ENCODE measurements at places on chromosomes 4 and X.

- no peak for DNase-seq
Observed at GRCh38 chr4:61336916-61337315, 136.8 kb downstream of the ADGRL3 start.

DNA sequence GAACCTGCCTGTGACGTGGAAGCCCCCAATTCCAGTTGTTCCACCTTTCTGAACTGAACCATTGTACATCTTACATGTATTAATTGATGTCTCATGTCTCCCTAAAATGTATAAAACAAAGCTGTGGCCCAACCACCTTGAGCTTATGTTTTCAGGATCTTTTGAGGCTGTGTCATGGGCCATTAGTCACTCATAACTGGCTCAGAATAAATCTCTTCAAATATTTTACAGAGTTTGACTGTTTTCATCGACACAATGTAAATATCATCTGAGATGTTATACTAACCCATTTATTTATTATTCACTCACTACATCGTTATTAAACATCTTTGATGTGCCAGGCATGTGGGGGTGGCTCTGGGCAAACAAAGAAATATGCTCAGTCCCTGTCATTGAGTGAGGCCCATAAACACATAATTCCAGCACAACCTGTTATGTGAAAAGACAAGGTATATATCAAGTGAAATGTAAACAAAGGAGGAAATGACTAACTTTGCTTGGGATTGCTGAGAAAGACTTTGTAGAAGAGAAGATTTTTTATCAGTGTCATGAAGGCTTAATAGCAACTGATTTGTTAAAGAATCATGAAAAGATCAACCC lies 34.5 kb upstream of the PPM1K start:
- no peak for DNase-seq

DNA sequence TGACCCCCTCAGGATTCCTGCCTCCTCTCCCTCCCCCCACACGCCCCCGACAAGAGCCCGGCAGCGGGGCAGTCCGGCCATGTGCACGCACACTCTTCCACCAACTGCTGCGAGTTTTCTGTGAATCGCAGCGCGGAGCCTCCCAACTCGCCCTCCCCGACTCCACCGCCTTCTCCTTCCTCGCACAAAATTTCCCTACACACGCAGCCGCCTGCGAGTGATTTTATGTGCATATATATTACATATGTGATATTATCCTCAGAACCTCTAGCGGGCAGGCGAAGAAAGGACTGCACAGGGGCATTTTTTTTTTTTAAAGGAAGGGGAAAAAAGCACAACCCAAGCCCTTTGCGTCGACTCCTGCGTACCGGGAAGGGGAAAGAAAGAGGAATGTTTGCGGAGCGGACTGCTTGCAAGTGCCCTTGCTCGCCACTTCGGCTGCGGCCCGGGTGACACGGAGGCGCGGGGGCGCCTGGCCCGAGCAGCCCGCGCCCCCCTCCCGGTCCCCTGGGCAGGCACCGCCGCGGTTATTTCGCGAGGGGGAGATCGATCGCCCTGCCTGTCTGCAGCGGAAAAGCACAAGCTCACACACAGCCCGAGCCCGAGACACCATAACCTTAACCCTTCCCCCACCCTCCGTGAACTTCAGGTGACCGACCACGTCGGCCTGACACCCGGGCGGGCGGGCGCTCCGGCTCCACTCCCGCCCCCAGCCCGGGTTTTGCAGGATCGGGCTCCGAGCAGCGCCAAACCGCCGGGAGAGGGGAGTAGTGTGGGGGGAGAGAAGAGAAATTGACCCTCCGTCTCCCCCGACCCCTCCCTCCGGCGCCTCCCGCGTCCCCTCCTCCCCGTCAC lies 2.3 kb downstream of the ZNF827 start:
- no peak for DNase-seq

DNA sequence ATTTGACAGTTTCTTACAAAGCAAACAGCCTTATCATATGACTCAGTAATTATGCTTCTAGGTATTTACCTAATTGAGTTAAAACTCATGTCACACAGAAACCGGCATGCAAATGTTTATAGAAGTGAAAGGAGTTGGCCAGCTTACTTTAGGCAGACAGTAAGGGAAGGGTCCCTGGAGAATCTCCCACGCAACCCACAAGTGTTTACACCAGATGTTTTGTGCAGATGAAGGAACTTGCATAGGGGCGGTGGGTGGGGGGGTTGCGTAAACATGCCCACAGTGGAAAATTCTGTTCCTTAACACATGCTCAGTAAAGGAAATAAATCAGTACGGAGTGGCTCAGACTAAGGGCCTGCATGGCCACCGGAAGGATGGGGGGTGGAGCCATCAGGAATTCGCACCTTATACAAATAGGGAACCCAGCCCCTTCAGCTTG lies 330.5 kb upstream of the AADAT start:
- no peak for DNase-seq

- DNase-seq: peak; percentile 9
Observed at GRCh38 chr4:18689308-18690115, 668.0 kb upstream of the LCORL start.

DNA sequence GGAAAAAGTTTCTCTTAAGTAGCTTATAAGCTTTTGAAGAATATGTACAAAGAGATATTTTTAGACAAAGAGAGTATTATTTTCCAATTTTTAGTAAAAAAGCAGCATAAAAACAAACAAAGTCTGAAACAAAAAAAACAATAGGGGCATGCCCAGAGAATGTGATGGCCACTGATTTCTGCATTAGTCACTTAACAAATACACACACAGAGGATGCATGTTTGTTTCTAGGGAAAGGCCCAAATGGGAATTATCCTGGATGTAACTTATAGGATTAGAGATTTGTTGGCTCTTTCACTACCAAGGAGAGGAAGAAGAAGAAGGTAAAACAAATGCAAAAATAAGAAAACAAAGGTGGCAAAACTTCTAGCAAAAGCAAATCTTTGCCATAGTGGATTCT lies 95.9 kb upstream of the SCOC start:
- no peak for DNase-seq

DNA sequence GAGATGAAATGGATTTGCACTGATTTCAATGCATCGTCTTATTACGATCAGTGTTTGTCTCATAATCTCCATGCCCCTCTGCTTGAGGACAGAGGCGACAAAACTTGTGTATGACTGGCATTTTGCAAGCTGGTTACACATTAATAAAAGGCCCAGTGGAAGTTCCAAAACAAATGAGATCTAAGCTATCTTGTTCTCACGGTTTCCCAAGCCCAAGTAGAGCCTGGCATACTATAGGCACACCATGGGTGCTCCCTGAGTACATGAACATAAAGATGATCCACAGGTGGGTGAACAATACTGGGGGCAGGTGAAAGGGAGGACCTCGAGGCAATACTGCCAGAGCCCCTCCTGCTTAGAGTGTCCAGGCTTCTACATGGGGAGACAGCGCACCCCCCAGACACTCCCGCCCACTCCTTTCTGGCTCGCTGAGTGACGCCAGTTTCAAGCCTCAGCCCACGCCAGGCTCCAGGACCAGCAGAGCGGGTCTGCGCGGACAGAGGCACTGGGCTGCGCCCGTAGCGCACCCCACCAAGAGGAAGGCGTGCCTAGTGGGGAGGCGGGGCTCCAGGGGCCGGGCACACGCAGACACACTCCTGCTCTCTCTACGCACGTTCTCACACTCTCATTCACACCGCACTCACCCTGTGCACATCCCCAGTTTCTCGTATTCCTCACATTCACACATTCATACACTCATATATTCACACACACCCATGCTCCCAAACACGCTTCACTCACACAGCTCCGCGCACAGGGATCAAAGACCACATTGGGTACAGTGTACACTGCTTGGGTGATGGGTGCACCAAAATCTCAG lies 8.9 kb upstream of the GSX2 start:
- no peak for DNase-seq

GRCh38 chrX:38178396-38178795 lies 42.3 kb downstream of the SRPX start:
- no peak for DNase-seq

DNA sequence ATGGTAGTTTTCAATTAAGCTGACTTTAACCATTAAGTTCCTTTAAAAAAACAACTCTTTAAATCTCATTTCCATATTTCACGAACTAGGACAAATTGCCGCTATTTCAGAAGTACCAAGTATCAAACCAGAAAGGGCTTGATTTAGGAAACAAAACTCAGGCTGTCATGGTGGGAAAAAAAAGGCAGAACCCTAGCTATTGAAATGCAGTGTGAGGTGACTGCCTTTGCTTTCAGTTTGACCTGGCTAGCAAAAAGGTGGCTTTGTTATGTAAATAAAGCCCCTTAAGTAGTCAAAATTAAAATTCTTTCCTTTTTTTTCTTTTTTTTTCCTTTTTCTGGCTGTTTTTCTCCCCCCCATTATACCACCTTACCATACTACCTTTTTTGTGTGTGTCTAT lies 40.6 kb upstream of the CYP2U1 start:
- DNase-seq: no peak

- no peak for DNase-seq
Observed at GRCh38 chrX:150848914-150849365, 49.5 kb downstream of the CD99L2 start.

DNA sequence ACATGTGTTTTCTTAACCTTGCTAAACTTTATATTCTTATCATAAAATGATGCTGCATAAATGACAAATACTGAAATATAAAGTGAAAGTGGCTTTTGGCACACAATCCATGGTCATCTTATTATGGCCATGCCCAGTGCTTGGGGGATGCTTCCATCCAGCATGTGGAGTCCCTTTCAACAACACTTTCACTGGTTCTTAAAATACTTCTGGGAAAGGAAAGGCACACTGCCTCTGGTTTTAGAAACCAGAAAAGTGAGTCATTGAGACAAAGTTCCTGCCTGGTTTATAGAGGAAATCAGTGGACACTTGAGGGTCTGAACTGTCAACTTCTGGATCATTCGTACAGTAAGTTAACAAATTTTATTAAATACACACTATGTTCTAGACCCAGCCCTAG lies 248.0 kb upstream of the ADAMTS3 start:
- DNase-seq: no peak

DNA sequence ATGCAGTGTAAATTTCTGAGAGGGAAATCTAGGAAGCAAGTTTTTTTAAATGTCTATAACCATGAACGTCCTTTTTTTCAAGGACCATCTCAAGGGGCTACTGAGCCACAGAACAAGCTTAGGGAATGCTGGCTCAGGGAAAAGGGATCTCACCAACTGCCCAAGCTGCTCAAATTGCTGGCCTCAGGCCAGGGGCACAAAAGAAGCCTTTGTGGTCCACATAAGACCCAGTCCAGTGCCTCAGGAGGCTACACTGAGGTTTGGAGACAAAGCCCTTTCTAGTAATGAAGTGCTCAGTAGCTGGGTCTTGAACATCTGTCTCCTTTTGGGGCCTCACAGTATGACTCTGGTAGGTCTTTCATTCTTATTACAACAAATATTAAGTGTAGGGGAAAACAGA lies 305.5 kb downstream of the RAB28 start:
- DNase-seq: no peak

DNA sequence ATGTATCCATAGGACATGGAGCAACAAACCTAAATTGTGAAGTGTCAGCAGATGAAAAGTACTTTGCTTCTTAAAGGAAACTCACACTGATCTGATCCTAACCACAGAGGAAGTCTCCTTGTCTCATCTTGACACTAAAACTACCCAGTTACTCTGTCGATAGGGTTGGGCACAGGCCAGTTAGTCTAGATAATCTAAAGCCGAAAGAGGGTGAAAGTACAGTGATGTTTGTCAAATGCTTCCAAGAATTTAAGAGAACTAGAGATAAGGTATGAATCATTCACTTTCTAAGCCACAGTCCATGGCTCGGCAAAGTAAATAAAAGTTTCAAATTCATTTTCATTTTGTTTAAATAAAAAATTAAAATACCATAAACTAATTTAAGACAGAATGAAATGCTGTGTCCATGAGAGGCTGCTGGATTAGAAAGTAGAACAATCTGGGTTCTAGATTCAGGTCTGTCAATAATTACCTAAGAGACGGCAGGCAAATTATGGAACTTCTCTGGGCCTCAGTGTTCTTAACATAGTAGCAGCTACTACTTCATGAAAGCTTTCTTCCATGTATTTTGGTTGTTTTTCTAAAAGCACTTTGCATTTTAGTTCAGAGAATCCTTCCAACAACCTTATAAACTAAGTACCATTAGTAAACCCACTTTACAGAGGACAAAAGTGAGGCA lies 176.7 kb downstream of the LDB2 start:
- DNase-seq: no peak

- no peak for DNase-seq
Observed at GRCh38 chr4:153781280-153781679, 7.6 kb downstream of the SFRP2 start.

DNA sequence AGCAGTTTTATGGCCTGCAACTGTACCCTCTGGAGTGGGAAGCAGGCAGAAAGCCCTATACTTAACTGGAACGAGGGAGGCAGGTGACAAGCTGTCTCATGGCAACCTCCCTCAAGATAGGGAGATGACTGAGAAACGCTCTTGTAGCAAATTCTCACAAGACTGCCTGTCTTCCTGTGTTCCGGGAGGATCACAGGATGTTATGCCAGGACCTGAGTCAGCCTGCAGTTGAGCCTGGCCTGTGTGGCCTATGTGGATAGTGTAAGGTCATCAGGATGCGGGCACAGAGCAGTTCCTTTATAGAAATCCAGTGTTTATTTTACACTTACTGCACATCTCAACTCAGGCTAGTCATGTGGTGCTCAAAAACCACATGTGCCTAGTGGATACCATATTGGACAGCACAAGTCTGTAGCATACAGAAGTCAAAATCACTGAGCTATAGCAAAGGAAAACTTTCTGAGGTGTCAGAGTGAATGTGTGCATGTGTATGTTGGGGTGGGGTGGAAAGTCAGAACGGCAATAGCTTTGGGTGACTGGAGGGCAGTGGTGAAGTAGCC lies 25.2 kb downstream of the TAF7L start:
- DNase-seq: no peak

DNA sequence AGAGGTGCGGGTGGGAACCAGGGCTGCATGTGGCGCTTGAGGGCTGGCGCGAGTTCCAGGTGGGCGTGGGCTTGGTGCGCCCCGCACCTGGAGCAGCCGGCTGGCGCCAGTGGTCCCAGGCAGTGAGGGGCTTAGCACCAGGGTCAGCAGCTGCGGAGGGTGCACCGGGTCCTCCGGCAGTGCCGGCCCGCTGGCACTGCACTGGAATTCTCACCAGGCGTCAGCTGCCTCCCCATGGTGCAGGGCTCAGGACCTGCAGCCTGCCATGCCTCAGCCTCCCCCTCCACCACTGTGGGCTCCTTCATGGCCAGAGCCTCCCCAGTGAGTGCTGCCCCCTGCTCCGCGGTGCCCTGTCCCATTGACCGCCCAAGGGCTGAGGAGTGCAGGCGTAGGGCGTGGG lies 174.0 kb downstream of the ADAM29 start:
- DNase-seq: no peak

- DNase-seq: no peak
Observed at GRCh38 chr4:137804906-137805495, 272.7 kb upstream of the PCDH18 start.

GRCh38 chrX:13252726-13253125 lies 67.1 kb downstream of the ATXN3L start:
- DNase-seq: no peak

- no peak for DNase-seq
Observed at GRCh38 chr4:15691346-15692135, 9.9 kb downstream of the FAM200B start.

GRCh38 chrX:50814701-50815100 lies 707 bp upstream of the SHROOM4 start:
- DNase-seq: no peak

All from stimulated activated CD8-positive, alpha-beta memory T cell treated with anti-CD3 and anti-CD28 coated beads, Interleukin-4, amount 100 ng/mL, for 4 hours (primary cell).